ENCODE measurements at places on chromosomes 3 and 15. TPM values are rescaled to one million over a fixed set of nuclear protein-coding genes. Genes with fewer than 3 reads are reported as not detected.

CCR5 gene
- not detected for polyA plus RNA-seq

MGA gene
- polyA plus RNA-seq = 15.9 TPM

HTR3E gene
- polyA plus RNA-seq = not detected

CCDC39 gene
- polyA plus RNA-seq = not detected

HACL1 gene
- 37.0 TPM for polyA plus RNA-seq

CPN2 gene
- polyA plus RNA-seq = not detected

SCG5 gene
- polyA plus RNA-seq = not detected

MST1R gene
- not detected for polyA plus RNA-seq

RASL12 gene
- not detected for polyA plus RNA-seq

BHLHE40 gene
- polyA plus RNA-seq = 2.2 TPM

FOXB1 gene
- polyA plus RNA-seq = not detected

HGD gene
- polyA plus RNA-seq = not detected

NRG4 gene
- not detected for polyA plus RNA-seq

FBXW12 gene
- polyA plus RNA-seq = not detected

IQCF5 gene
- polyA plus RNA-seq = not detected

CDHR4 gene
- not detected for polyA plus RNA-seq

ONECUT1 gene
- not detected for polyA plus RNA-seq

COL6A5 gene
- not detected for polyA plus RNA-seq

GUCA1C gene
- not detected for polyA plus RNA-seq

NR2F2 gene
- polyA plus RNA-seq = not detected

RHOV gene
- polyA plus RNA-seq = not detected

CHL1 gene
- 3.6 TPM for polyA plus RNA-seq

ZFYVE19 gene
- 19.5 TPM for polyA plus RNA-seq

TNNC1 gene
- not detected for polyA plus RNA-seq

CTXN2 gene
- polyA plus RNA-seq = not detected

GPR62 gene
- not detected for polyA plus RNA-seq

MYZAP gene
- polyA plus RNA-seq = 6.3 TPM
